ENCODE measurements at places on chromosomes 11 and 22.

- DNase-seq, result no peak
These were observed 27.2 kb upstream of the PDGFD start for GRCh38 chr11:104191124-104191523.

GRCh38 chr22:37734402-37734700 is 37.5 kb downstream of the TRIOBP start:
- no peak for DNase-seq

DNA sequence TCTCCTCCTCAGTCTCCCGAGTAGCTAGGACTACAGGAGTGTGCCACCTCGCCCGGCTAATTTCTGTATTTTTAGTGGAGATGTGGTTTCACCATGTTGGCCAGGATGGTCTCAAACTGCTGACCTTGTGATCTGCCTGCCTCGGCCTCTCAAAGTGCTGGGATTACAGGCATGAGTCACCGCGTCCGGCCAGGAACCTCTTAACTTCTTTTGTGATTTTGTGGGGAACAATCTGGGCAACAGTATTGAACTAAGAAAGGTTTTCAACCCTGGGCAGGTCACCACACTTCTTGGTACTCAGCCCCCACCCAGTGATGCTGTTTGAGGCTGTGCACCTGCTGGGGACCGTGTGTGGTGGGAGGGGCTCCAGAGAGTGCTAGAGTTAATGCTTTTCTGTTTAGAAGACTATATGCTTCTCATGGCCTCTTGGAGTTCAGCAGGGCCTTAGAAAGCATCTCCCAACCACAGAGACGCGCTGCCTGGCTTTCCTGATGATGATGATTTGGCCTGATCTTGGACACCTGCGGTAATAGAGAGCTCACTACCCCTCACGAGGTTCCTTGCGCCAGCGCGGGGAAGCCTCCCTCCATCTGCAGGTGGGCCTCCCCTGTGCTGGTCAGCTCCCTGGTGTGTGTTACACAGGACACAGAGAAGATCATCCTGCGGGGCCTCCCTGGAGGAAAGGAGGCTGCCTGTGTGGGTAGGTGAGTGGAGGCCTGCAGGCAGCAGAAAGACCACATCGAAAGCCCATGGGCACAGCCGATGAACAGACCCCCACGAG is 1.2 kb downstream of the DENND6B start:
- DNase-seq, result no peak

GRCh38 chr11:77130763-77131513 is 2.9 kb downstream of the MYO7A start:
- DNase-seq, result no peak

GRCh38 chr22:49436056-49436455 is 391.6 kb downstream of the BRD1 start:
- no peak for DNase-seq
